ENCODE measurements at places on chromosomes 7 and 10.

DNA sequence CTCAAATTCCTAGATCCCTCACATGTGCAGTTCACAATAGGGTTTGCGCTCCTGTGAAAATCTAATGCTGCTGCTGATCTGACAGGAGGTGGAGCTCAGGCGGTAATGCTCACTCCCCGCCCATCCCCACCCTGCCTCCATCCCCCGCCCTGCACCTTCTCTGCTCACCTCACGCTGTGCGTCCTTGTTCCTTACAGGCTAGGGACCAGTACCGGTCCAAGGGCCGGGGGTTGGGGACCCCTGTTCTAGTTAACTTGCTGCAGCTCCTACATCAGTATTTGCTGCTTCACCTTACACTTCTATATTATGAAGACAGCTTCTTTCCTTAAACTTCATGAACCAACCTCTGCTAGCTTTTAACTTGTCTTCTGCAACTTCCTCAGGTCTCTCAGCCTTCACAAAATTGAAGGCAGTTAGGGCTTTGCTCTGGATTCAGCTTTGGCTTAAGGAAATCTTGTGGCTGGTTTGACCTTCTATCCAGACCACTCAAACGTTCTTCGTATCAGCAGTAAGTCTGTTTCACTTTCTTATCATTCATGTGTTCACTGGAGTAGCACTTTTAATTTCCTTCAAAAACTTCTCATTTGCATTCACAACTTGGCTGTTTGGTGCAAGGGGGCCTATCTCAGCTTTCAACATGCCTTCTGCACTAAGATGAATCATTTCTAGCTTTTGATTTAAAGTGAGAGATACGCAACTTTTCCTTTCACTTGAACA, 1.7 kb upstream of the TNKS2 start:
- peak; percentile 51 for DNase-seq

DNA sequence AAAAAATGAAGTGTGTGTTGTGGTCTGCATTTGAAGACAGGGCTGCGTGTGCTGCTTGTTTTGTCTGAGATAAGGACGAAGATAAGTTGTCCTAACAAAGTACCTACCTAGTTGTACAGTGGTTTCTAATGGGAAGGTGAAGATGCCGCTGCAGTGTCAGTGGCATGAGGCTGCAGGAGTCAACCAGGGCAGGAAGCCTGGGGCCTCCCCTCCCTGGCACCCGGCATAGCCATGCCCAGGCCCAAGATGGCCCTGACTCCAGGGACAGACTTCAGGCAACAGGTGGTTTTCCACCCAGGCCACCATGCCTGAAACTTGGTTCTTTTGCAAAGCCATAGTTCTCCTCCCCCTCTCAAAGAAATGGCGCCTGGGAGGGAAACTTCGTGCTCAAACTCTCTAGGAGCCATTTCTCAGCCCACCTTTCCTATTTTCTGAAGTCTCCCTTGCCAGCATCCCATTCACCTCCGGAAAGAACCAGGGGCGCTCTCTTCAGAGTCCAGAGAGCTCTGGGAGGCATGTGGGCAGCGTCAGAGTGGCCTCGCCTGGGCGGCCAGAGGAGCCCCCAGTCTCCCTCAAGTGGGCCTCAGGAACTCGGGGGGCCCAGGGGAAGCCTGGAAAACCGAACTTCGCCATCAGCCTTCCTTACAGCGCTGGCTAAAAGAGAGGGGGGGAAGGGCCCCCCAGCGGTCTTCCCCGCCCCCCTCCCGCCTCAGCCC, 2.1 kb upstream of the KAT6B start:
- DNase-seq: no peak

DNA sequence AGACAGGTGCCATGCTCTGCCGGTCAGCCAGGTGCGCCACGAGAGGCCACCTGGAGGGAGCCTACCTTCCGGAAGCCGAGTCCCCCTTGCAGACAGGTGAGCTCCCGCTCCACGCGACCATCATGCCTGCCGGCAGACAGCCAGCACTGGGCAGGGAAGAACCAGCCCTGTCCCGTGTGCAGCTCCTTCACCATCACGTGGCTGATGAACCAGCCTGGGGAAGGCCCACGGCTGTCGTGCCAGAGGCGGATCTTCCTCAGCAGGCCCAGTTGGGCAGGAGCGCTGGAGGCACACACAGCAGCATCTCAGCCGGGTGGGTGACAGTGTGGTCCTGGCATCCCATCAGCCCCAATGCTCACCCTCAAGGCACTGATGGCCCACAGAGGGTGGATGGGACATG, 108.9 kb downstream of the PKD1L1 start:
- no peak for DNase-seq

- no peak for DNase-seq
These were observed 510.2 kb downstream of the RPS24 start for GRCh38 chr10:78543749-78544362.

DNA sequence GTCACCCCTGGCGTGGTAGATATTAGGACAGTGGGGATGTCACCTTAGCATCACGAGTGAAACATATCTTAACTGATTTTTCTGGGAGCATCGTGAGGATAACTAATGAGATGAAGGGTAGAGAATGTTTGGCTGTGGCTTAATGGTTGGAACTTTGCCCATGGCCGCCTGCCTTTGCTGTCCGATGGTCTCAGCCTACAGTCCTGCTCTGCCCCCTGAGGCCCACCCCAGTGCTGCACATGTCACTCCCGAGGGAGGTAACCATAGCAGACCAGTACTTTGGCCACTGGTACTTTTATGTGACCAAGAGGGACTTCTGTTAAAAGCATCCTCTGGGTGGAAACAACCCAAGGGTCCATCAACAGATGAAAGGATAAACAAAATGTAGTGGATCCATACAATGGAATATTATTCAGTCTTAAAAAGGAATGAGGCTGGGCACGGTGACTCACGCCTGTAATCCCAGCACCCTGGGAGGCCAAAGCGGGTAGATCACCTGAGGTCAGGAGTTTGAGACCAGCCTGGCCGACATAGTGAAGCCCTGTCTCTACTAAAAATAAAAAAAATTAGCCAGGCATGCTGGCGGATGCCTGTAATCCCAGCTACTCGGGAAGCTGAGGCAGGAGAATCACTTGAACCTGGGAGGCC, 58.4 kb downstream of the TACR2 start:
- DNase-seq: no peak

- no peak for DNase-seq
These were observed 48.9 kb downstream of the OGDH start for GRCh38 chr7:44655341-44655740.

GRCh38 chr10:47021850-47022249, 110.6 kb downstream of the PTPN20 start:
- DNase-seq: no peak

DNA sequence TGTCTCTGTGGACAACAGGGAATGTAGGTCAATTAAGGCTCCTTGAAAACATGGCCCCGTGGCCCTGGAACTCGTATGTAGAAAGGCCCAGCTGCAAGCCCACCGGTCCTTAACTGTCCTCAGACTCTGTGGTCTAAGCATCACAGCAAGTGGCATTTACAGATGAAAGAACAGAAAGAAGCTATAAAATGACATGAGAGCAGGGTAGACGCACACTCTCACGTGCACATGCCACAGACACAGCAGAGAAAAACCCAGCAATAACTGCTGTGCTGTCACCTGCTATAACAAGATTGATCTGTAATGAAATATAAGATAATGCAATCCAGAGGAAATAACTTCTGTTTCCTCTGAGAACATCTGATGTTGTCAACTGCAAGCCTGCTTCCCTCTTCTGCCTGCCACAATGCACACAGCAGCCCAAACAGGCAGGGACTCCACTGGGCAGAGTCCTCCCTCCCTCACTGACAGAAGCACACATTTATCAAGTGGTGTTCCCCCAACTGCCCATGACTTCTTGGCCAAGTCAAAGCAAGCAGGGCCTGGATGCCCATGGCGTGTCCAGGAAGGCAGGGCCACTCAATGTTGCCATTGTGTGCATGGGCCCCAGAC, 63.9 kb downstream of the GFRA1 start:
- DNase-seq: no peak

DNA sequence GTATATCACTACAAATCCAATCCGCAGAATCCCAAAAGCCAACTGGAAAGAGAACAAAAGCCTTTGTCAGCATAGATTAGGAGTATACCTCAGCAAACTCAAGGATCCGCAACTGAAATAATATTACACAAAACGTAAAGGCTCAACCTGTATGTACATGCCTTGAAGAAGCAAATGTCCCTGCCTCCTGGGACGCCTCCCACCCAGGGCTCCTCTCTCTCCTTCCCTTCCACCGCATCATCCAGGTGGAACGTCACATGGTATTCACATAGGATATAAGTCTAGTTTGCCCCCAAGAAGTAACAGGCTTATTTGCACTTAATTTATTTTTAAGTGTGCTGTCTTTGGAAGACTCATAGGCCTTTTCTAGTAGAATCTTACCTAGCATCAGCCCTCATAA, 13.4 kb downstream of the SLC26A3 start:
- no peak for DNase-seq

Data from stimulated activated naive CD4-positive, alpha-beta T cell treated with Interleukin-2 at 50 U/mL for 16 hours (primary cell).